Upper lobe of left lung (tissue), 6 donors: ENCODE measurements at places on chromosomes 4 and X.

DNA sequence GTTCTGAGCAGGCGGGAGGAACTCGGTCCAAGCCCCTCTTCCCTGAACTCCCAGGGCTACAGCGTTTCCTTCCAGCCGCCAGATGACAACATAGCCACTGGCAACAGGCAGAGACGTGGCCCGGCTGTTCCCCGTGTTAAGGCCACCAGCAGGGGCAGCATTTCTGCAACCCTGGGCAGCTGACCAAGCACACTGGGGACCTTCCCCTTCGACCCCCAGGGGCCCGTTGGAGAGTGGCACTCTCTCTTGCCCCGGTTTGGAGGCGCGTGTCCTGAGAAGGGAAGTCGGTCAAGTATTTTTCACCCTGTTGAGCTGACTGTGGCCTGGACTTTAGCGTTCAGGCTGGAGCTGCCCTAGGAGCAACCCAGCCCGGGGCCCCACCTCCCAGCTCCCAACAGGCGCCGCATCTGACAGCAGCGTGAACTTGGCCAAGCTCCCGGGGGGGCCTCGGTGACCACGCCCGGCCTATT lies 37.6 kb downstream of the ZBTB49 start:
- DNase-seq, result peak; percentile 52

GRCh38 chr4:188627892-188628291 lies 488.7 kb downstream of the TRIML1 start:
- DNase-seq, result no peak

- no peak for DNase-seq
Measured at GRCh38 chr4:86582410-86582809, 11.7 kb upstream of the PTPN13 start.

DNA sequence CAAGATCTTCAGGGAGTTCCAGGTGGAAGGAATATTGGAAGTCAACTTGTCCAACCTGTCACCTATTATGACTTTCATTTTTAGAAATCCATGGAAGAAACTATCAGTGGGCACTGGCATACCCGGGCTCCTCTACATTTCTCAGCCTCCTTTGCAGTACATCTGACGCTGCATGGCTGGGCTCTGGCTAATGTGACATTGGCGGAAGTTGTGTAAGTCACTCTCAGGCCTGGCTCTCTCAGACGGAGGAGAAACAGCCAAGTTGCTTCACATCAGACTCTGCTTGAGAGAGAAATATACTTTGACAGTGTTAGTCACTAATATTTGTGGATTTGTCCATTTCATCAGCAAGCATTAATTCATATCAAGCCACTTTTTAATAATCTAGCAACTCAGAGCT lies 4.5 kb downstream of the DCHS2 start:
- DNase-seq, result no peak

DNA sequence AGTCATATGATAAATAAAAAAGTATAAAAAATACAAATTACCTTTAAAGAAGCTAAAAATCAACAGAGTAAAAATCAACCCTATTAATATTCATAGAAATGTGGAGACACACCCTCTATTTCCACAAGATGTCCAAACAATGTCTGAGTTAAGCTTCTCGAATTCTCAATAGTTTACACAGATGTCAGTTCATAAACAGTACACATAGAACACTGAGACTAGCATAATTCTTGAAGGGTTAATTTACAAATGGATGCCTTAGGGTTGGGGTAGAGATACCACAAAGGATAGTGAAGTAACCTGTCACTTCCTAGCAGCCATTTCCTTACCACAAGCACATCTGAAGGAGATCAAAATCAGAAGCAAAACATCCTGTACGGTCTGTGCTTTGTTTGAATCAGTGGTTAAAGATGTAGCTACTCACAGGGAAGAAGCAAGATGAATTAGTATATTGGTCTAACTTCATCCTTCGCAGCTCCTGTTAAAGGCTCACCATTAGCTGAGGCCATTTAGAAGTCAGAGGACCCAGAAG lies 2393.9 kb downstream of the ARAP2 start:
- DNase-seq, result no peak

GRCh38 chrX:3962511-3963311 lies 249.3 kb upstream of the PRKX start:
- DNase-seq, result no peak

GRCh38 chrX:48522291-48522690 lies 683 bp downstream of the EBP start:
- DNase-seq, result no peak

DNA sequence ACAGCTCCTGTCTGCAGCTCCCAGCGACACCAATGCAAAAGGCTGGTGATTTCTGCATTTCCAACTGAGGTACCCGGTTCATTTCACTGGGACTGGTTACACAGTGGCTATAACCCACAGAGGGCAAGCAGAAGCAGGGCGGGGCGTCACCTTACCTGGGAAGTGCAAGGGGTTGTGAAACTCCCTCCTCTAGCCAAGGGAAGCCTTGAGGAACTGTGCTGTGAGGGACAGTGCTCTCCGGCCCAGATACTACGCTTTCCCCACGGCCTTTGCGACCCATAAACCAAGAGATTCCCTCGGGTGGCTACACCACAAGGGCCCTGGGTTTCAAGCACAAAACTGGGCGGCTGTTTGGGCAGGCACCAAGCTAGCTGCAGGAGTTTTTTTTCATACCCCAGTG lies 218.9 kb downstream of the PPP3CA start:
- DNase-seq, result peak; percentile 29

GRCh38 chr4:2871466-2871865 lies 27.8 kb downstream of the ADD1 start:
- no peak for DNase-seq

GRCh38 chrX:12973561-12974304 lies 1.2 kb upstream of the TMSB4X start:
- DNase-seq, result no peak

DNA sequence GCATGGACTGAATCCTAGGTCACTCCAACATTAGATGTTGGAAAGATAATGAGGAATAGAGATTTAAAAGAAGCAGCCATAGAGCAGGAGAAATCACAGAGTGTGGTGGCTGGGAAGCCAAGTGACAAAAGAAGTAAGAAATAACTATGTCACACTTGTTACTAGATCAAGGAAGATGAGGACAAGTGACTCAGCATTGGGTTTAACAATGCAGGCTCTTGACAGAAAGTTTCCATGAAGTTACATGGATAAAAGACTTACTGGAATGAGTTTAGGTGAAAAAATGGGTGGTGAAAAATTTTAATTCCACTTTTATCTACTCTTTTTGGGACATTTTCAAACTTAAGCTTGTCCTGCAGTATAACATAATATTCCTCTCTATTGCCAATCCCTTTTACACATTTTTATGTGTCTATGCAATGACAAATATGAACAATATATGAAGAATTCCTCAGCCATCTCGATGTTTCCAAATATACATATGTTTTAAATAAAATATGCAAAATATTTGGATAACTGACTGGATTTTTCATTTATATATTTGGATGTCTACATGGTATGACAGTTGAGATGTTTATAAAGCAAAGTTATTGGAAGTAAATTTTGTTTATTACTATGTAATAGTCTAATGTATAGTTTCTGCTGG lies 462.6 kb downstream of the IL15 start:
- DNase-seq, result no peak

DNA sequence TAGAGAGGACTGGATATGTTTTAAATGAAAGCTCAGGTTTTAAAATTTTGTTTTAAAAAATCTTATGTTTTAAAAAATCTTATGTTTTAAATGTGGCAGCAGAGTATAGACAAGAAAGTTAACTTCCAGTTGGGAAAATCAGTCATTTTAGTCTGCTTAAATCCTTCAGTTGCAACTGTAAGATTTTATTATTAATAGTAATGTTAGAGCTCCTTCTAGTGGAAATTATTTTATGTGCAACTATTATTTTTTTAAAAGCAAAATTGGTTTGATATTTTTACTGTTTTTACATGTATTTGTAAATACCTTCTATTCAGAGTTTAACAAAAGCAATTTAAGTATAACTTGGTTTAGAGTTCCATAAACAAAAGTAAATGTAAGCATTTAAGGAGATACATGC lies 8.5 kb upstream of the NUDT6 start:
- no peak for DNase-seq

DNA sequence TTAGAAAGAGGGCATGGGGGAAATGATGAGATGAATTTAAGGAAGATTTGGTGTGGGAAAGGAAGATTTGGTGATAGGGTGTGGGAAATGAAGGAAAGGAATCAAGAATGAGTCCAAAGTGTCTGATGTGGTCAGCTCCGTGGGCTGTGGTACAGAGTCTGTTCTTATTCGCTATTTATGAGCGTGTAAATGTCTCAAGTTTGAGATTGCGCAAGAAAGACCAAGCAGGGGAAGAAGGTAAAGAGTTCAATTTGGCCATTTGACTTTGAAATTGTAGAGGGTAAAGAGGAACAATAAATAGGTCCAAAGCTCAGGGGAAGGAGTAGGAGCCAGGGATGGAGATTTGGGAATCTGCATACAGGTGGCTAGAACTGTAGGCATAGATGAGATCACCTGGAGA lies 11.3 kb upstream of the SMS start:
- DNase-seq, result no peak

- DNase-seq, result no peak
Measured at GRCh38 chr4:179539641-179540040, 2097.4 kb upstream of the AGA start.

GRCh38 chr4:178633263-178633662 lies 1191.0 kb upstream of the AGA start:
- no peak for DNase-seq

- no peak for DNase-seq
Measured at GRCh38 chr4:187069398-187069797, 345.7 kb upstream of the FAT1 start.

GRCh38 chr4:147581606-147582350 lies 35.4 kb upstream of the TMEM184C start:
- no peak for DNase-seq

DNA sequence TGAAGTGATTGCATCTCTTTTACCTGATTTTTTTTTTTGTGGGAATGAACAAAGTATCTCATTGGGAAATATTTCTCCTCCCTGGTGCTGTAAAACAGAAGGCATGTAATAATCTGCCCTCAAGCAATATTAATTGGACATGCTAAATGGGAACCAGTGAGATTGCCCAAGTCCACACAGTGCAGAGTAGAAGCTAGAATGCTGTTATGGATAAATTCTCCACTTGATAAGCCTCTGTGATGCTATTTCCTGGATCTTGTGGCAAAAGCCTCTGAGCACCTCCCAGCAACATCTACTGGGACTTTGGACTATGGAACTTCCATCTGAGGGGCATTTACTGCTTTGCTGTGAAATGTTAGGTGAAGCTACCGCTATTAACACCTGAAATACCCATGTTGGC lies 46.9 kb upstream of the YTHDC1 start:
- DNase-seq, result no peak

DNA sequence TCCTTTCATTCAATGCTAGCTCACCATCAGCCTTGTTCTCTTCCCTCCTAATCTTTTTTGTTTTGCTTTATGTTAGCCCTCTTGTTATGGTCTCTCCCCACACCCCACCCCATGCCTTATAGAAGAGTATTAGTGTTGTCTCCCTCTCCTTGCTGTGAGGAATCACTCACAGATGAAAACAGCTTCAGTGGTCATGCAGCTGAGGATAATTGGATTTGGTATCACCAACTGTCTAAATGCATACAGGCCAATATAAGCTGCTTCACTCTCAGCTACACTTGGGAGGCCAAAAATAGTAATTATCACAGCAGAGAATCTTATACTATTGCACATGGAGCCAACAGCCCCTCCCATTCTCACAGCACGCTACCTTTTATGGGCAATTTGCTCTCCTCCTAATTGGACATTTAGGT lies 494.6 kb upstream of the FAM241A start:
- DNase-seq, result no peak

DNA sequence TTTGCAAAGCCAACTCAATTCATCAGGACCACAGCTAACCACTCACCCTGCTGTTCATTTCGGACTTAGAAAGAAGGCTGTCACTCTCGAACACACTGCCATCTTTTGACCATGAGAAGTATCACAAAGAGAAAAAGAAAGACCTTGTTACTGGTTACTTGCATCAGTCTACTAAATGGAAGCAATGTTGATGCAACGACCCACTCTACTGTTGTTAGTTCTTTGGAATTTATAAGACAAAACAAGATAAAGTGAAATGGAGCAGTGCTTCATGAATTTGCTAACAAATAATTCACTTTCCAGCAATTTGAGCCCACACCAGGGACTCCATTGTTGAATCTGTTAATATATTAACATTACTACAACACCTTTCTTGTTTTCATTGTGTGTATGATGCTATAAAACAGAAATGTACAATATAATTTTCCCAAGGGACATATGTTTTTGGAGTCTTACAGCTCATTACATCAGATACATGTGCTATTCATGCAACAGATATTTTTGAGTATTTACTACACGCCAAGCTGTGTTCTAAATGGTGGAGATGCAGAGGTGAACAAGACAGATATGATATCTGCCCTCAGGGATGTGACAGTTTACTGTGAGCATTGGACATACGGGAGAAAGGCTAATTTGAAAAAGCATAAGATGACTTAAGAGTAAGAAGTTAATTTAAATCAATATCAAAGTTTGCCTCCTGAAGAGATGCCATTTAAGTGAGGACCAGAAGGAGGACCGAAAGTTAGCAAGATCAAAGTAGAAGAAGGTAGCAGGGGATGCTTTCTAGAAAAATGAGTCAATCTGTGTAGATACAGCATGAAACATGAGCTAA lies 87.2 kb downstream of the AREG start:
- DNase-seq, result no peak

DNA sequence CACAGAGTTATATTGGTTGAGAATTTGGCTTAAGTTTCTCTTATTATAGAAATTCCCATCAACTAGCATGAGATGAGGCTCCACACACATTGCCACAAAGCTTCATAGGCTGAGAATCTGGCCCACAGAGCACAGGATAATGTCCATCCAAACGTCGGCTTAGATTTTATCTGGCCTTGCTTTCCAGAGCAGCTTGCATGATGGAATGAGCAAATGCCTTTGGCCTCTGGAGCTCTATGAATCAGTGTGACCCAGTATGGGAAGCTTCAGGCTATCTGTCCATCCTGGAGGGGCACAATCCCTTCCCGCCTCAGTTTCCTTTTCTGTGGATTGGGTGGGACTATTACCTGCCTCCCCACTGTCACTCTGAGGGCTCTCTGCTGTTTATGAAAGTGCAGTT lies 131.5 kb upstream of the NDP start:
- no peak for DNase-seq

DNA sequence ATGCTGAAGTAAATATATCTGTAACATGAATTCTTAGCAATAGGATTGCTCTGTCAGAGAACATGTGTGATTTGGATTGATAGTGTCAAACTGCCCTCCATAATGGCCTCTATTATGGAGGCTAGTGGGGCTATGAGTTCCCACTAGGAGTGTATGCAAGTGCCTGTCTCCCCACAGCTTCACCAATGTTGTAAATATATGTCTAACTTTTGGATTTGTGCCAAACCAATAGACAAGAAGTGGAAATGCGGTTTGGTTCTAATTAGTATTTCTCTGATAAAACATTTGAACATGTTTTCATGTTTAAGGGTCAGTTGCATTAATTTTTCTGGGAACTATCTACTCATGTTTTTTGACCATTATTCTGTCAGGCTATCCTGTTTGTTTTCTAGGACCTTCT lies 28.1 kb downstream of the GPAT3 start:
- no peak for DNase-seq

DNA sequence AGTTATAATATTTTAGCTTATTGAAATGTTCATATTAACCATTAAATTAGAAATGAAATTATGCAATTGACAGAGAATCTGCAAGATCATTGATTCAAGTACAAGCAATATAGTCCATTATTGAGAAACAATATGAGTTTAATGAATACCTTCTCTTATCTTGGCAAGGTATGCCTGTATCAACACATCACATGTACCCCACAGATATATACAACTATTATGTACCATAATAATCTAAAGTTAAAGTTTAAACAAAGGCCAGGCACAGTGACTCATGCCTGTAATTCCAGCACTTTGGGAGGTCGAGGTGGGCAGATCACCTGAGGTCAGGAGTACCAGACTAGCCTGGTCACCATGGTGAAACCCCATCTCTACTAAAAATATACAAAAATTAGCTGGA lies 514.7 kb downstream of the PCDH7 start:
- DNase-seq, result no peak
